ENCODE measurements at places on chromosomes 5 and 9.

- no peak for DNase-seq
These were observed 10.6 kb upstream of the HMCN2 start for GRCh38 chr9:130254747-130255630.

DNA sequence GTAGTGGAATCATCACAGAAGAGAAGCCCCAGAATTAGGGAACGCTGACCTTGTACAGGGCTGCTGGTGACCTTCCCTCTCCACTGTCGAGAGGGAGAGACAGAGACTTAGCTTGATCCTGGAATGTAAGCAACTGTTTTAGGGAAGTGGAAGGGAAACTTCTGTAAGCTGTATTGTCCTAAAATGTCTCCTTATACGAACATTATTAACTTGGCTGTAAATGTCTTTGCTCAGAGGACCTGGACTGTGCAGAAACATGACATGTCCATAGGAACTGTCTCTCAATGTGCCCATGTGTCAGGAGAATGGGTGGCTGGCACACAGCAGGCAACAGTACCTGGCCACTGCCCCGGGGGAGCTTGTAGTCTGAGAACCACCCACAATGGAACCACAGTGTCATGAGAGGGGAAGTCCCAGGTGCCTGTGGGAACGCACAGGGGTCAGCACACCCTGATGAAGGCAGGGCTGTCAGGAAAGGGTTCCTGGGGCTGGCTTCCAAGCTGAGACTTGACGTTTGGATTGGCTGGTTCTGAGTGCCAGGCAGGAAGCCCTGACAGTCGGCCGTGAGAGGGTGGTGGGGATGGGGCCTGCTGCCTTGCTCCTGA lies 34.0 kb downstream of the DAP start:
- no peak for DNase-seq

- DNase-seq = no peak
These were observed 13.3 kb upstream of the SPATA24 start for GRCh38 chr5:139417214-139417613.

GRCh38 chr9:4663956-4664355 lies 1.9 kb downstream of the PLPP6 start:
- DNase-seq = no peak

DNA sequence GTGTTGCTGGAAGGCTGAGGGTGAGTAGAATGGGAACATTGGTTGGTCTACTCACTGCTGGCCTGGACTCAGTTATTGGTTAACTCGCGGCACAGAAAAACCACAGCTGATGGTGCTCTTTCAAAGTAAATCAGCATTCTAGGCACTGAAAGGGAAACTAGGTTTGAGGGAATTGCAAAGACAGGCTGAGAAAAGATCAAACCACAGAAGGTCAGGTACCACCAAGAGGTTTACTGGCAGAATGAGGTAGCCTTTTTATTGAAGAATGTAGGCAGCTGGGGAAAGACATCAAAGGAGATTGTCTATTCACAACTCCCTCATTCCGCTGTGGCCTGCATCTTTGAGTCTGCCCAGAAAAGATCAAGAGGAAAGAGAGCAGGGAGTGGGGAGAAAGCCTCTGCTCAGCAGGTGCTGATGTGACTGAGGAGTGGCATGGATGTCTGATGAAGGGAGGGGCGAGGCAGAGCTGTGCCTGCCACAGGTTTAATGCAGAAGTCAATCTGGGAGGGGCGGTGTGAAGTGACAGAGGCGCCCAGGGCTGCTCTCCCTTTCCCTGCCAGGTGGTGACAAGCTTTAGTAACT lies 255.5 kb downstream of the MAN2A1 start:
- no peak for DNase-seq

DNA sequence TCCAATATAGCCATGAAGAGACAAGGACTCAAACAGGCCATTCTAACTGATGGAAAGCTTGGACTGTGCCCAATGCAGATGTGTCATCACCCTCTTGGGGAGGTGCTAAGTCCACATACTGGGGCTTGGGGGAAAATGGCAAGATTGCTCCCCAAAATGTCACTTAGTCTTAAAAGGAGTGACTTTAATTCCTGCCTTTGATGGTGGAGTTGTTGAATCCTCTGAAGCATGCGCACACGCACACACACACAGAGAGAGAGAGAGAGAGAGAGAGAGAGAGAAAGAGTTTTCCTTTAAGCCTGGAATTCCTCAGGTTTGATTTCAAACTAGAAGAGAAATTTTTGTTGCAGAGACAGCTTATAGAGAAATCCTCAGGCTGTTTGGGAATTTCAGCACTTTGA lies 161.9 kb upstream of the GAS1 start:
- no peak for DNase-seq

DNA sequence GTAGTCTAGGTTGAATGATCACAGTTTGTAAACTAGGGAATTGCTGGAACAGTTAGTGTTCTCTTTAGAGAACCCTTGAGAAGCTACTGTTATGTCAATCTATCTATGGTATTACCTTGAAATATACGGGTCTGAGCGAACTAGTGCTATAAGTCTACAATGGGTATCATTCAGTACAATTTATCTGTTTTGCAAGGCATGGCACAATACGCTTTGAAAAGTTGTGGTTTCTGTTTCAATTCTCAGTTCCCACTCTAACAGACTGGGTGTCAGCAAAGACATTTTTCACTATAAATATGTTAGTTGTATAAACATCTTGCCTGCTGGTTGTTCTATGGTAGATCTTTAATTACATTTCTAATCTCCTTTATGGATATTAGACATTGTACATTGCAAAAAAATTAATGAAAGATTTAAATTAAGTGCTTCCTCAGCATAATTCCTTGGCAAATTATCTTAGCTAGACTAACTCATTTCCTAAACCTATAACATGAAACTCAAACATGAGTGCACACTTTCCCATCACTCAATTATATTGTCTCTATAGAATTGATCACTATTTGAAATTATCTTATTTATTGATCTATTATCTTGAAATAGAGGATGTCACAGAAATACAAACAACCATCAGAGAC lies 24.9 kb upstream of the SLCO6A1 start:
- DNase-seq = no peak

DNA sequence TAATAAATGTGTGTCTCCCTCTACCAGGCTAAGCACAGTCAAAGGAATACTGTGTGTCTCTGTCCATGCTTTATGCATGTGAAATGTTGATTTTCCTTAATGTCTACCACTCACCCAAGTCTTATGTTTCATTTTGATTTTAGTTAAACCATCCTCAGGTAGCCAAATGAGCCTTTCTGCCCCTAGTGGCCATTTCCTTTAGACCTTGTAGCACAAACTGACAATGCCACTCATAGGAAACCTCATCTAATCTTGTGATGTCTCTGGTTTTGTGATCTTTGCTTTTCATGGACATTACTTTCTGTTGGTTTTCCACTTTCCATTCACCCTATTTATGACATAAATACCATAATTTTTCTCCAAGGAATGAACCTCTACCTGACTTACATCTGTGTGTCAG lies 820.8 kb downstream of the MAT2B start:
- DNase-seq = no peak

DNA sequence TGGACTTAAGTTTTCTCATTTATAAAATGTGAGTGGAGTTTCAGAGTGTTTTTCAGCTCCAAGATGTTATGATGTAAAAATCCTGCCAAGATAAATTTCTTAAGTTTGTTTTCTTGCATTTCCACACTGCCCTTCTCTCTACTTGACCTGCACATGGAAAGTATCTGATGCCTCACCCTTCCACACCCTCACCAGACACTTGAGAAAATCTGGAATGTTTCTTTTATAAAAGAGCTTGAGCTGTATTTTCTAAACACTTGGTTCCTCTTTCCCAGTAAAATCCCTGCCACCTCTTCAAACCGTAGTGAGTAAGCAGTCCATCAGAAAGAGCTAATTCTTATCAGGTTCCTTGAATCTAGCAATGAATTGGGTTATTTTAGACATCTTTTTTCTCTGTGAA lies 42.9 kb downstream of the FOXD1 start:
- DNase-seq = no peak

GRCh38 chr5:75509546-75509945 lies 1.9 kb downstream of the CERT1 start:
- DNase-seq = no peak

DNA sequence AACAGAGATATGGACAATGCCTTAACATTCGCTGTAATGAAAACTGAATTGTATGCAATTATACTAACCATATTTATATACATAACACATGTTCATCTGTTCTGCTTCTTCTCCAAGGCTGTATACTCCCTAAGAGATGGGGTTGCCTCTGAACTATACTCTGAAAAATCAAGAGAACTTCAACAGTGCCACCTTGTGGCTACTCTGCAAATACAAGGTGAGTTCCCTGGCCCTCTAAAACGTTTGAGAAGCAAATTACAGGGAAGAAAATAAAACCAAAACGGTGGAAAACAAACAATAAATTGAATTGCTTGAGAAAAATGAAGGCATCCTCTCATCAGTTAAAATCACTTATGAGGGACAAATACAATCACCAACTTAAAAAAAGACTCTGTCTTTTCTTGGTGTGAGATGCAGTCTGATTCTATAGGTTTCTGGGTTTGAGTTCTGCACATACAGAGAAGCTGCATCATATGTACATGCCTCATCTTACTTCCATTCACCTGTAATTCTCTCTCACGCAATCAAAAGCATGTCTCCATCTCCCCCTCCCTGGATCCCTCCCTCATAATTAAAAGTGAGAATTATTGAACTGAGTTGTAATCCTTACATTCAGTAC lies 98.6 kb downstream of the FBXW11 start:
- peak; percentile 59 for DNase-seq

DNA sequence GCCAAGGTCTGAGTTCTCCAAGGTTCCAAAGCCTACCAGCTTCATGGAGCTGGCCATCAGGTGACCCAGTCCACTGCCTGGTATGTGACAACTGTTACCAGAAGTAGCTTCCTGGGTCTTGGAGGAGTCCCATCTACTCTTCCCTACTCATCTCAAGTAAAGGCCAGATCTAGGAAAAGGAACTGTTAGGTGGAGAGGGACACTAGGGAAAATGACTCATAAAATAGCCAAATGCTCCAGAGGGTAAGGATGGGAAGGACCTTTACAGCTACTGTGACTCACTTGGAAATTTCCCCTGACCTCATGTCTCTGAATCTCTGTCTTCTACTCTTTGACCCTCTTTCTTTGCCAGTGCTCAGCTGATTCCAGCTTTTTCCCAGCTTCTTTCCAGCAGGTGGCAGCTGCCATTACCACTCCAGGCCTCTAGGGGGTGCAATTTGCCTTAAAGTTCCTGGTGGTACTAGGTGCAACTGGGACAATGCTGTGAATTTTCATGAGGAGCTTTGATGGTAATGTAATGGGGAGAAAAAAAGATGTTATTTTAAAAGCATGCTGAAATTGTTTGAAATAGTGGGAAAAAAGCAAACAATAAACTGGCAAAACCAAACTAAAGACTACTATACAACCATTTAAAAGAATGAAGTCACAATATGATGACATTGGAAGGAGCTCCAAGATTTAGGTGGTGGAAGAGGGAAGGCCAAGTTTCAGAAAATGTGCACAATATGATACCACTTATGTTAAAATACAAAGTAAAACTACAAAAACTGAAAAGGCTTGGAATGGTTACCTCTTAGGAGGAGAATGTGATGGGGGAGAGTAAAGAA lies 27.1 kb upstream of the MYORG start:
- DNase-seq = peak; percentile 86

- DNase-seq = no peak
These were observed 175.0 kb downstream of the GNAQ start for GRCh38 chr9:77856615-77857014.

DNA sequence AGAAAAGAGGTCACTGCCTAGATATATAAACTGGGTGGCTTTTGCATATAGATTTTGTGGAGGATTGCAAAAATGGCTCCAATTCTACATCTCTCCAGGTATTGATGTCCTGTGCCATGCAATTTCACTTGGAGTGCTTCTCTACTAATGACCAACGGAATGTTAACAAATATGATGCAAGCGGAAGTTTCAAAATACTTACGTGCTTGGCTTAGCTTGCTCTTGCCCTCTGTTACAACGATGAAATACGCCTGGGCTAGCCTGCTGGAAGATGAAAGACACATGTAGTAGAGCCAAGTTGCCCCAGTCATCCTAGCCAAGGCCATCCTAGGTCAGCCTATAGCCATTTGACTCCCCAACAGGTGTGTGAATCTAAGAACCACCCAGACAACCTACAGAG lies 3.6 kb upstream of the POC5 start:
- DNase-seq = no peak

- DNase-seq = no peak
These were observed 45.2 kb upstream of the NEURL1B start for GRCh38 chr5:172595596-172596455.

GRCh38 chr9:7976167-7976755 lies 176.7 kb upstream of the DMAC1 start:
- DNase-seq = no peak

DNA sequence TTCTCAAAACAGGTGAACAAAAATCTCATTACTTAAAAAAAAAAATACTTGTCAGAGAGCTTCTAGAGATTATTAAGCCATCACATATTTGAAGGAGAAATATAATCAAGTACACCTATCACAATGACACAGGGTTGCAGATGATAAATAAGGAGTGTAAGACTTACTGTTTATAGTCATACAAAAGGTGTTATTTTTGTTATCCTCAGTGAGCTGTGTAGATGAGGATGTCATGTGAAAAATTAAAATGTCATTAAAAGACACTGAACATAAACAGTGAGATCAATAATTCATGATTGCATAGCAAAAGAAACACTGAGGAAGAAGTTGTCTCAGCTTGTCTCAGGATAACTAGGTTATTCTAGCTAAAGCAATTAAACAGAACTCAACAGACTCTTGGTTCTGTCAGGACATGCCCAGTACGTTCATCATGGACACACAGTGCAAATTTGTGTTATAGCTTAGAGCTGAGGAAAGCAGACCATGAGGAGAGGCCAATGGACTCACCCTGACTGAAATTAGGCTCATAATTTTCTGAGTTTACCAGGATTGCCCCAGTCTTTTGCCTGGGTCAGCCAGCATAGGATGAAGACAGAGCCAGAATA lies 1162.6 kb upstream of the C9orf72 start:
- DNase-seq = no peak

DNA sequence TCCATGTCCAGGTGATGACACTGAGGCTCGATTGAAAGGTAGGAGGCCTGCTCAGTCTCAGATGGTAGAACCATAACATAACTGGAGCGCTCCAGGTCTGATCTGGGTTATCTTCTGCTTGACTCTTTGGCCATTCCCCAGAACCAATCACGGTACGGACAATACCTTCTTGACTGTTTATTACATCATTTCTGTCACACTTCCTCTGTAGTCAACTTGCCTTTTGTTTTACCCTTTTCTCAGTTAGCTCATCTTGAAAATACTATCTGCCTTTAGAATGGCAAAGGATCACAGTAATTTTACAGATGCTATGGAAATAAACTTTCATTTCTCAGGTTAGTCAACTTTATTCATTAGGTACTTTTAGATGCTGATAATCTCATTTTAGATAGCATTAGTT lies 22.4 kb downstream of the GLRA1 start:
- DNase-seq = no peak

GRCh38 chr9:77486968-77487367 lies 161.2 kb downstream of the GNA14 start:
- DNase-seq = no peak

DNA sequence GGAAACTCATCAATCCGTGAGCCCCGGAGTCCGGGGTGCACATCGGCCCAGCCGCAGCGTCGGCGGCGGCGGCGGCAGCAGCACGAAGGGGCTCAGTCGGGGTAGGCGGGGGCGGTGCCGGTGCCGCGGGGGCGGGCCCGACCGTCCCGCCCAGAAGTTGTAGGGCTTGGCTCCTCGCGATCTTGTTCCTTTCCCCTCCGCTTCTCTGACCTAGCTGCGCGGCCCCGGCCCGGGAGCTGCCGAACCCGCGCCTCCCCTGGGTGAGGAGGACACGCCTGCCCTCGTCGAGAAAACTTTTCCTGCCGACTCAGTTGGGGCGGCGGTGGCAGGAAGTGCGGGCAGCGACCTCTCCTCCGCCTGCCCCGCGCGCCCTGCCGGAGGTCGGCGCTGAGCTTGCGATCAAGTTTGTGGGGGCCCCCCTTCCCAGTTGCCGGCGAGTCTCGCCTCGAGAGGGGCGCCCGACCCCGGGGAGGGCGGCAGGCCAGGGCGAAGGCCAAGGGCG lies at the start of gene MAN2A1:
MAN2A1 (plus strand) TSS at position 188 of the 502 bp plus-strand sequence. CDS start 491 bp downstream, outside the sequence.
- peak; percentile 83 for DNase-seq

All from HAP-1 (cell line).